T-cell (primary cell): ENCODE measurements at places on chromosomes 1 and 21. TPM values are rescaled to one million over a fixed set of nuclear protein-coding genes. Genes with fewer than 3 reads are reported as not detected.

The CNIH3 gene
- total RNA-seq, result 2.3 TPM

The HORMAD1 gene
- total RNA-seq, result 0.55 TPM

The SDHB gene
- total RNA-seq, result 61.7 TPM

The TCHH gene
- total RNA-seq, result 0.03 TPM
